ENCODE measurements at places on chromosomes 1 and 21.

GRCh38 chr21:42182713-42183371 is 36.1 kb upstream of the ABCG1 start:
- no peak for DNase-seq

- DNase-seq, result no peak
Measured at GRCh38 chr1:187621951-187622350, 793.2 kb downstream of the PLA2G4A start.

DNA sequence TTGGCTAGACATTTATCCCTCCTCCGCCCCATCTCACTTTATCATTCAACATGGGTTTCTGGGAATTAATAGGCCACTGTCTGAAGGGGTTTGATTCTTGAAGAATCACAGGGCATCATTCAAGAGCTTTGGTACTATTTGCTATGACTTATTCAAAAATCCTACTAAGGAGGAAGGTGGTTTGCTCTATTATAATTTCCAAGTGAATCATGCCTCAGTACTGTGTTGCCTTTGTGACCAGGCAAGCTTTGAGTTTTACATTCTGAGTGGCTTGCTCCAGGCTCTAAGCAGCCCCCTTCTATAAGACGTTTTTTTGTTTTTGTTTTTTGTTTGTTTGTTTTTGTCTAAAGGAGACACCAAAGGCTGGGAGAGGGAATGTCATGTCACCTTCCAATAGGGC is 2.6 kb downstream of the C1orf21 start:
- no peak for DNase-seq

- no peak for DNase-seq
Measured at GRCh38 chr1:174397261-174397660, 50.5 kb upstream of the GPR52 start.

- DNase-seq, result no peak
Measured at GRCh38 chr1:36765785-36766300, 268.5 kb downstream of the GRIK3 start.

- no peak for DNase-seq
Measured at GRCh38 chr1:192272732-192273131, 44.1 kb upstream of the RGS21 start.

- DNase-seq, result no peak
Measured at GRCh38 chr1:162942916-162943559, 82.1 kb upstream of the CCDC190 start.

DNA sequence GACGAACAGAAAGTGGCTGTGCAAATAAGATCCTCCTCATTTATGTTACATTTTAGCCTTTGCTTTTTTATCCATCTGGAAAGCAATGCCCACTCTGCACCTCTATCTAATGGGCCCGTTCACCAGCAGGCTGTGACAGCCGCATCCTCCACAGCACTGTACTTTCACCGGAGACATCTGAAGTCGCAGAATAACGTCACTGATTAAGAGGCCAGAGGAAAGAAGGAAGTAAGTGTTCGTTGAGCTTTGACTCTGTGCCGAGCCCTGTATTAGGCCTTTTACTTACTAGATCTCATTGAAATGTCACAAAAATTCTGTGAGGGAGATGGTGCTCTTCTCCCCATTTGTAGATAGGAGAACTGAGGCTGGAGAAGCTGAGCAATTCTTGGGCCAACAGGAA is 62.3 kb downstream of the KAZN start:
- DNase-seq, result no peak

DNA sequence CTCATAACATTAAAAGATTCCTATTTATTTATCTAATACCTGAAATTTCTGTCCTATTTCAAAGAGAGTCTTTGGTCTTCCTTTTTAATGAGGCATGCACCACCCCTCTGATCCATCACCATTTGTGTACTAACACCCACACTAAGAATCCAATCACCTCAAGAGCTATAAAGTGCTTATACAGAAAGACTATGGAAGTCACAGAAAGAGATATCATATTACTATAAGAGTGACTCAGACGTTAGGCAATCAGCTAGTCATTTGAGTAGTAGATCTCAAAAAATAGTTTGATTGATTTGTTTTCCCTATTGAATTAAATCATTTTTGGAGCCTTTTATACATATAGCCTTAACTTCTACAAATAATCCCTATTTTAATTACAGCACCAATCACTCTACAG is 46.1 kb downstream of the NME7 start:
- no peak for DNase-seq

GRCh38 chr1:107572674-107573211 is 392.2 kb downstream of the VAV3 start:
- DNase-seq, result no peak

DNA sequence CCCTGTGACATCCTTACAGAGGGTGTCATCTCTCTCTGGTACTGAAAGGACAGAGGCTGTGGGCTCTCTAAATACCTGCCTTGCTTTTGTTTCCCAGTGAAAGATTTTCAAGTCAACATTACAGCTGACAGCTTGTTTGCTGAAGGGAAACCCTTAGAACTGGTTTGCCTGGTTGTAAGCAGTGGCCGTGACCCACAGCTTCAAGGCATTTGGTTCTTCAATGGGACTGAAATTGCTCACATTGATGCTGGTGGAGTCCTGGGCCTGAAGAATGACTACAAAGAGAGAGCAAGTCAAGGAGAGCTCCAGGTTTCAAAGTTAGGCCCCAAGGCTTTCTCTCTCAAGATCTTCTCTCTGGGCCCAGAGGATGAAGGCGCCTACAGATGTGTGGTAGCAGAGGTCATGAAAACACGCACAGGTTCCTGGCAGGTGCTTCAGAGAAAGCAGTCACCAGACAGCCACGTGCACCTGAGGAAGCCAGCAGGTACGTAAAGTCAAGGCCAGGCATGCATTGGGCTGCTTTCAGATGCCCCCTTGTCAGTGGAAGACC is 11.8 kb downstream of the CD101 start:
- DNase-seq, result no peak

- DNase-seq, result no peak
Measured at GRCh38 chr1:23449958-23450357, 25.4 kb upstream of the TCEA3 start.

DNA sequence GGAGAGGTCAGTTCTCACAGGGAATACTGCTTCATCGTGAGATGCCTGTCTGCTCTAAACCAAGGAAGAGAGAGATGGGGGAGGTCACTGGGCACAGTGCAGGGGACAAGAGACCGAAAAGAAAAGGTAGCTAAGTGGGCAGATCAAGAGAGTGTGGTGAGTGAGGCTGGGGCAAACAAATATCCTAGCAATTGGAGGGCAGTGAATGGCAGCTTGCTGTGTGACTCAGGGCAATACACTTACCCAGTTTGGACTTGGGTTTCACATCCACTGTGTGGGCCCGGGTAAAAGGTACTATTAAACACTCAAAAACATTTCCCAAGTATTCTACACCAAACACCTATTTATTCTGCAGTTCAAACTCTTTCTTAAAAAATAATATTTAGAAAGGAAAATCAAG is 10.2 kb downstream of the PLXNA2 start:
- DNase-seq, result no peak
